ENCODE measurements at places on chromosomes 6 and 20.

DNA sequence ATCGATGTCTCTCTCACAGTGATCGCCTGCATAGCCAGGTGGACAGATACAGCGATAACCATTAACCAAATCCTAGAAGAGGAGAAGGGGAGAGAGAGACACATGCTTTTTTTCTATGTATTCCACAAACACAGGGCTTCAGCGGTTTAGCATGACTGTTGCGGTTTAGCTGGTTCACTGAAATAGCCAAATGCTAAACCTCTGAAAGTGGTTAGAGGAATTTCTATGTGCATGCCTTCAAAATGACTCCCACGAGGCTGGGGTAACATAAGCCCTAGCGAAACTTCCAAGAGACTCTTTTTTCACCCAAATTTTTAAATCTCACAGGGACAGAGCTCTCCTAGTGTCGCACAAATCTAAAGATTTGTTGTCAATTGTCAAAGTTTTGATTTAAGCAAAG lies 25.1 kb downstream of the JAG1 start:
- no peak for DNase-seq

GRCh38 chr20:37161830-37162549 lies 17.1 kb upstream of the RPN2 start:
- DNase-seq, result no peak

GRCh38 chr20:62624325-62624690 lies 18.0 kb upstream of the SLCO4A1 start:
- DNase-seq, result peak; percentile 60

DNA sequence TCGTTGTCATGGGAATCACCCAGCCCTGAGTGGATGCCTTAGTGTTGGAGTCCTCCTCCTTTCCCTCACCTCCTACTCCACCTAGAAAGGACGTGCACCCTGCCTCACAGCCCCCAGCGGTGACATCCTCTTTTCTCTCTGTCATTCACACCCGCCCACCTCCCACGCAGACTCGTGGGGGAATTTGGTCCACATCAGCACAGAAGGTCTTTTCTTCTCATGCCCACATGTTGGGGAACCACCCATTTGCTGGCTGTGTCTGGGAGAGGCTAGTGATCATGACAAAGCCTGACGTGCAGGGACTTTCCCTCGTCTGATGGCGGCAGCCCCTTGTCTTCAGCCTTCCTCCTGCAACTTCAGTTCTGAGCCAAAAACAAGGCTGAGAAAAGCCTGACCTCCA lies 96.0 kb upstream of the CNKSR3 start:
- no peak for DNase-seq

- DNase-seq, result no peak
Observed at GRCh38 chr6:52726193-52726542, 37.1 kb downstream of the GSTA2 start.

DNA sequence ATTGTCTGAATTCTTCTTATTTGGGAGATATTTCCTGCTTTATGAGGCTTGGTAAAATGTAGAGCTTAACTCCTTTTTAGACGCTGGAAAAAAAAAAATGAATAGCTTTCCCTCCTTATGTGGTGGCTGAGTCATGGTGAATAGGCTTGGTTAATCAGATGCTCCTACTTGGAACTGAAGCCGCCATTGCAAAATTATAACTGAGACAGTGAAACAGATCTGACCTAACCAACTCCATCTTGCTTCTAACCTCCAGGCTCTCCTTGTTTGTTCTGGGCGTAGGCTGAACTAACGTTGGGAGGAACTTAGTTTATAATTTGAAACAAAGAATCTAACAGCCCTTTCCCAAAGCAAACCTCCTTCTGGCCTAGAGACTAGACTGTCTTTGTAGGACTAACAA lies 43.2 kb upstream of the PLCB4 start:
- no peak for DNase-seq

GRCh38 chr6:142207265-142207877 lies 60.3 kb downstream of the VTA1 start:
- no peak for DNase-seq

DNA sequence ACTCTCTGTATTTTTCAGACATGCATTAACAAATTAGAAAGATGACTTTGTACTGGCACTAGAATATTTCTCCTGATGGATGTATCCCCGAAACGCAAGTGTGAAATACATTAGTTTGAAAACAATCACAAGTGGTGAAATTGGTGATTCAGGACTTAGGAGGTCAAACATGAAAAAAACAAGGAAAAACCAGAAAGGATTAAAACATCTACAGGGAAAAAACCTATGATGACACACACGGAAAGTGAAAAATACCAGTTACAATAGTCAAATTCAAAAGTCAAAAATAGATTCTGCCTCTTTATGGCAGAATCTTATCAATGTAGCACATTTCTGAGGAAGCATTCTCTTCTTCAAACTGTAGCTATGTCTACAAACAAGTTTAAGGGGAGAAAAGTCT lies 129.0 kb upstream of the SGK1 start:
- DNase-seq, result no peak

- no peak for DNase-seq
Observed at GRCh38 chr20:64196309-64196708, 32.1 kb downstream of the MYT1 start.

DNA sequence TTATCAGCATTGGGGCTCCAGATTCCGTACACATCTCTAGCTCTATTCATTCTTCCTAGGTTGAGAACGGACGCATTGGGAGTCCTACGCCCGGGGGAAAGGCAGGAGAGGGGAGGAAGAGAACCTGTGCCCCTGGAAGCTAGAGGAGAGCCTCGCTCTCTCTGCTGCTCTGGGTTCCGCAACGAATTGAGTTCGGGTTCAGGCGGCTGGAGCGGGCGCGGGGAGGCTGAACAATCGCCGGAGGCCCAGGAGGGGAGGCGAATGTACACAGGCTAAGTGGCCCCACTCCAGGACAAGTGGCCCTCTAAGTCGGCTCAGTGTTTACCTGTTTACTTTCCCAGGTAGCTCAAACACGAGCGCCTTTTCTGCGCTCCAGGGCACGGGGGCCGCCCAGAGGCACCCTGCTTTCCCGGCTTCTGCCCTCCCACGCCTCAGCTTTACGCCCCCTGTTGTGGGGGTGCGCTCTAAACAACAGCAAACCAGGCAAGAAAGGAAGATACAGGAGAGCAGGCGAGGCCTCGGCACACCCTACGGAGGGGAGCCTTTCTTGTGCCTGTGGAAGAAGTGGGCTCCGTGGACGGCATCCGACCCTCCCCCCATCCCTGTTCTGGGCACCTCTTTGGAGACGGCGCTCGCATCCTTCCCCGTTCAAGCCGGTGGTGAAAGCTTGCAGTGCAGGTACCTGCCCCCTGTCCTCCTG lies 4.6 kb upstream of the NKX2-2 start:
- DNase-seq, result no peak

GRCh38 chr20:50560867-50561266 lies 50.7 kb downstream of the PTPN1 start:
- DNase-seq, result no peak

DNA sequence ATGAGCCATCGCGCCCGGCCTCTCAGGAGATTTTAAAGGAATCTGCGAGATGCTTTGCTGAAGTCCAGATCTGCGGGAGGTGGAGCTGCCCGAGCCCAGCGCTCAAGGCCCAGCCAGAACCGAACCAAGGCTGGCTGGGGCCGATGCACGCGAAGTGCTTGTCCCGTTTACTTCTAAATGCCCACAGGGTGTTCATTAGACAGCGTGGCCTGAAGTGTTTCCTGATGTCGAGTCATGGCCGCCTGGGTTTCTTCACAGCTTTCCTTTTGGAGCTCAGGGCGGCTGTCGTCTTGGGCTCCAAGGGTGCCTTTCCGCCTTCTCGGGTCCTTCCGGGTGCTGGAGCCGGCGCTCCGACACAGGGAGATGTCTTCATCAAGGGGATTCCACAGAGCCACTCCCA lies 25.1 kb upstream of the CCR6 start:
- DNase-seq, result no peak

DNA sequence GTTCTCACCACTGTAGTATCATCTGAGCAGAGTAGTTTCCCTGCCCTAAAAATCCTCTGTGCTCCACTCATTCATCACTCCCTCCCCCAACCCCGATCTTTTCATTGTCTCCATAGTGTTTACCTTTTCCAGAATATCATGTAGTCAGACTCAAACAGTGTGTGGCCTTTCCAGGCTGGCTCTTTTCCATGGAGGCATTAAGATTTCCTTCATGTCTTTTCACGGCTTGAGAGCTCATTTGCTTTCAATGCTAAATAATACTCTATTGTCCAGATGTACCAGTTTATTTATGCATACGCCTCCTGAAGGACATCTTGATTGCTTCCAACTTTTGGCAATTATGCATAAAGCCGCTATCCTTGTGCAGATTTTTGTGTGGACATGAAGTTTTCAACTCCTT lies 235.8 kb downstream of the PHACTR1 start:
- DNase-seq, result no peak

DNA sequence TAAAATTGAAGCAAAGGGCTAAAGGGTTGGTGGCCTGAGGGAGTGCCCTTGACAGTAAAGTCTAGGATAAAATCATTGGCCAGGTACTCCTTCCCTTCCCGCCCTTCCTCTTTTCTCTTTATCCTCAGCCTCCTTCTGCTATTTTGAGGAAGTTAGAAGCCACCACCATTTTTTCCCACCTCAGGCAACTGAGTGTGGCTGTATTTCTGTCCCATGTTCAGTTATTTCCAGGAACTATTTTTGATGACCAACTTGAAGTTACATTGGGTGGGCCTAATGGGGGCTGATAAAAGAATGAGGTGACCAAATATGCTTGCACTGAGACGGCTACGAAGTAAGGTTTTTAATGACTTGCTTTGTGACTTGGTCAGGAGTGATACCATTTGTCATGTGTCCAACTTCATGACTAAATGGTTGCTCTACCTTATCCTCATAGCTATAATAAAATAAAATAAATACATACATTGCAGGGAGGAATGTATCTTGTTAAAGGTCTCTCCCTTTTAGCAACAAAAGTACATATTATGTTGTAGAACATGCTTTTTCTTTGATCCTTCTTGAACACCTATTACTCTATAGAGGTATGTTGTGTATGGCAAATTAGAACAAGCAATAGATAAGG lies 12.0 kb downstream of the PTPN1 start:
- DNase-seq, result no peak

- DNase-seq, result no peak
Observed at GRCh38 chr6:152461556-152461955, 175.6 kb downstream of the SYNE1 start.

DNA sequence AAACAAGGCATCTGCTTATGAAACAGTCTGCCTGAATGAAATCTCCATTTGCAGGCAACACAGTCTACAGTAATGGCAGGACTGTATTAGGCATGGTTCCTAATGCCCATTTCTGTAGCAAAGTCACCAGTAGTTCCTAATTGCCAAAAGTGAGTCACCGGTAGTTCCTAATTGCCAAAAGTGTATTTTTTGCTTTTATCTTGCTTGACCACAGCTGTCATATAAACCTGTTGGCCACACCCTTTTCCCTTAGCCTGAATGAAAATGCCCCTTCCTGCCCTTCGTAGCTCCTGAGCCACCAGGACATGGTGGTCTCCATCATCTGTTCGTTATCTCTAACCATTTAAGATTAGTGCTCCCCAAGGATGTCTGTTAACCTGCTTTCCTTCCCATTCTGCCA lies 34.5 kb downstream of the MTHFD1L start:
- DNase-seq, result no peak

- DNase-seq, result no peak
Observed at GRCh38 chr20:57662456-57663240, 42.4 kb upstream of the ZBP1 start.

DNA sequence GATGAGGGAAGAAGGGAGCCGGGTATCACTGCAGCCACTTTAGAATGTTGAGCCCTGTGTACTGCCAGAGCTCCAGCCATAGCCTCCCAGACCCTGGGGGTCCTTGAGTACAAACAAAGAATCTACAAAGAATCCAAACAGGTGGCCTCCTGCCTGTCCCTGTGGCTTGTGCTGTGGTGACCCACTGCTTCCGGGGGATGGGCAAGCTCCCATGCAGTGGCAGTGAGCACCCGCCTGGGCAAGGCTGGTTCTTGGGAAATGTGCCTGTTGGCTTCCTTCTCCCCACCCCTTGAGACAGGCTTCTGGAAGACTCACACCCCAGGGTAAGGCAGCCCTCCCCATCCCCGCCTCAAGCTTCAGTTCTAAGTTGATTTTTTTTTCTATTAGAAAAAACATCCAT lies 13.9 kb downstream of the SIRPA start:
- no peak for DNase-seq

DNA sequence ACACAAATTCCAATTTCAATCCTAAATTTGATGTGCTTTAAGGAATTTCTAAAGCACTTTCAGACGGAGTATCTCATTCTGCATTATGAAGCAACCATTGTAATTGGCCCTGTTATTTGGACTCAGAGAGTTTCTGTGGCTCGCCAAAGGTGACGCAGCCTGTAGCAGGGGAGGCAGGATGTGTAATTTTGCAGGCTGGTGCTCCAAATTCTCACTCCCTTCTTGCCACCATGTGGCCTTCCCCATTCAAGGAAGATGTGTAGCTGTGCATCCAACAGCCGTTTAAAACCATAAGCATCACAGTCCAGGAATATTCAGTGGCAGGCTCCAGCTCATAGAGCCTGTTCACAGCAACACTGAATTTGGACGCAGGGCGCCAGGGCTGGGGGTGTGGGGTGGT lies 45.8 kb downstream of the AGPAT4 start:
- no peak for DNase-seq

Measured in bone marrow (tissue), 2 donors.